ENCODE measurements at places on chromosomes 6 and 20. TPM values are rescaled to one million over a fixed set of nuclear protein-coding genes. Genes with fewer than 3 reads are reported as not detected.

GRCh38 chr6:33717934-33718455, 6.5 kb upstream of the UQCC2 start:
- DNase-seq, result no peak

GRCh38 chr6:157001716-157002115, 224.5 kb downstream of the ARID1B start:
- no peak for DNase-seq

- no peak for DNase-seq
Observed at GRCh38 chr20:53032046-53032445, 59.9 kb downstream of the TSHZ2 start.

MUC21 gene
- not detected for total RNA-seq

PCSK2 gene
- total RNA-seq, result not detected

NKX2-2 gene
- total RNA-seq, result not detected

SNAP25 gene
- not detected for total RNA-seq

SEMG1 gene
- not detected for total RNA-seq

ARMH2 gene
- total RNA-seq, result not detected

SMOC2 gene
- 0.05 TPM for total RNA-seq

ECI2 gene
- 103 TPM for total RNA-seq
